Temporal lobe (tissue), 4 donors: ENCODE measurements at places on chromosomes 2 and 18. TPM values are rescaled to one million over a fixed set of nuclear protein-coding genes. Genes with fewer than 3 reads are reported as not detected.

Gene SULT1C2
- total RNA-seq, result 0.98 TPM

Gene RNASEH1
- total RNA-seq, result 22.1 TPM

Gene MROH2A
- not detected for total RNA-seq

Gene GRP
- 17.5 TPM for total RNA-seq
